ENCODE measurements at places on chromosomes 6 and 20. TPM values are rescaled to one million over a fixed set of nuclear protein-coding genes. Genes with fewer than 3 reads are reported as not detected.

GRCh38 chr6:162184465-162184864 is 543.1 kb downstream of the PRKN start:
- DNase-seq = no peak
- H3K27ac ChIP-seq = no peak overlapping the region
- no peaks in the 10 kb centered on the region for H3K27me3 ChIP-seq
- H3K36me3 ChIP-seq = no peaks in the 10 kb centered on the region

TRIM40 gene
- not detected for polyA plus RNA-seq

TTLL9 gene
- polyA plus RNA-seq = 0.32 TPM

TCP11 gene
- 0.16 TPM for polyA plus RNA-seq

DNA sequence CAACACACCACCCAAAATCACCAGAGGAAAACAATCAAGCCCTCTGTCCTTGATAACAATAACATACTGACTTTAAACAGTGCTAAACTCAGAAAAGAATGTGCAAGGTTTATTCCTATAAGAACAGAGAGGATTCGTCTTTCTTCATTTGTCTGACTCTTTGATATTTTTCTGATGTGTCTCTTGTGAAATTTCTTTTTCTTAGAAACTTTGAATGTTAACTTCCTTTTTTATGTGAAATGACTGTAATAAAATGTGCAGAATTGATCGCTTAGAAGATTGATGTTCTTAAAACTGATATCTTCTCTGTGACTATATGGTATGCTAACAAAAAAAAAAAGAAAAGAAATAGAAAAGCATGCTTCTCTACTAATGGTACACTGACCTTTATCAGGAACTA is 947.4 kb upstream of the CITED2 start:
- DNase-seq = no peak
- no peaks in the 10 kb centered on the region for H3K27me3 ChIP-seq
- H3K36me3 ChIP-seq = no peaks in the 10 kb centered on the region
- no peaks in the 10 kb centered on the region for H3K4me1 ChIP-seq

- no peaks in the 10 kb centered on the region for H3K4me1 ChIP-seq
- no peak for DNase-seq
- H3K27me3 ChIP-seq = no peaks in the 10 kb centered on the region
- no peak overlapping the region for H3K4me3 ChIP-seq
- no peaks in the 10 kb centered on the region for H3K36me3 ChIP-seq
Observed at GRCh38 chr20:48146308-48146707, 361.0 kb upstream of the SULF2 start.

PSORS1C2 gene
- polyA plus RNA-seq = not detected

CST5 gene
- not detected for polyA plus RNA-seq

DNA sequence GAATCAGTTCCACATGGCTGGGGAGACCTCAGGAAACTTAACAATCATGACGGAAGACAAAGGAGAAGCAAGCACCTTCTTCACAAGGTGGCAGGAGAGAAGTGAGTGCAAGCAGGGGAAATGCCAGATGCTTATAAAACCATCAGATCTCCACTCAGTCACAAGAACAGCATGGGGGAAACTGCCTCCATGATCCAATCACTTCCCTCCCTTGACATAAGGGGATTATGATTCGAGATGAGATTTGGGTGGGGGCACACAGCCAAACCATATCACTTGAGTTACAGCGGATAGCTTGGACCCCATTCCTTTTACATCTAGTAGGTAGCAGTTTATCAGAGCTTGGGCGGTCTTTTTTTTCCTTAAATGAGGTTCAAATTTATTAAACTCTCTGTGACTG is 19.1 kb downstream of the AFDN start:
- no peak overlapping the region for H3K27ac ChIP-seq
- H3K27me3 ChIP-seq = no peaks in the 10 kb centered on the region
- peaks cover 6% of the 10 kb centered on the region for H3K4me1 ChIP-seq

MCCD1 gene
- polyA plus RNA-seq = not detected

DNA sequence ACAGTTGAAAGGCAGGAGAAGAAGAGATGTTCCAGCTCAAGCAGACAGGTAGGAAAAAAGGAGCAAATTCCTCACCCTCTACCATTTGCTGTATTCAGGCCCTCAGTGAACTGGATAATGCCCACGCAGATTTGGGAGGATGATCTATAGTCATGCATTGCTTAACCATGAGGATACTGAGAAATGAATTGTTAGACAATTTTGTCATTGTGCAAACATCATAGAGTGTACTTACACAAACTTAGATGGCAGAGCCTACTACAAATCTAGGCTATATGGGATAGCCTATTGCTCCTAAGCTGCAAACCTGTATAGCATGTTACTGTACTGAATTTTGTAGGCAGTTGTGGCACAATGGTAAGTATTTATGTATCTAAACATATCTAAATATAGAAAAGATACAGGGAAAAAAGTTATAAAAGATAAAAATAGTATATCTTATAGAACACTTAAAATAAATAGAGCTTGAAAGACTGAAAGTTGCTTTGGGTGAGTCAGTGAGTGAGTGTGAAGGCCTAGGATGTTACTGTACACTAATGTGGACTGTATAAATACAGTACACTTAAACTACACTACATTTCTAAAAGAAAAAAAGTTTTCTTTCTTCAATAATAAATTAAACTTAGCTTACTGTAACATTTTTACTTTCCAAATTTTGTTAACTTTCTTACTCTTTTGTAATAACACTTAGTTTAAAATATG is 672.3 kb downstream of the UTRN start:
- H3K27ac ChIP-seq = no peak overlapping the region
- no peaks in the 10 kb centered on the region for H3K36me3 ChIP-seq
- no peaks in the 10 kb centered on the region for H3K27me3 ChIP-seq
- no peaks in the 10 kb centered on the region for H3K4me1 ChIP-seq
- DNase-seq = no peak

GRCh38 chr6:143692696-143693095 is 14.9 kb downstream of the PHACTR2 start:
- H3K4me1 ChIP-seq = no peaks in the 10 kb centered on the region
- H3K36me3 ChIP-seq = no peaks in the 10 kb centered on the region
- H3K27ac ChIP-seq = no peak overlapping the region
- DNase-seq = no peak

DNA sequence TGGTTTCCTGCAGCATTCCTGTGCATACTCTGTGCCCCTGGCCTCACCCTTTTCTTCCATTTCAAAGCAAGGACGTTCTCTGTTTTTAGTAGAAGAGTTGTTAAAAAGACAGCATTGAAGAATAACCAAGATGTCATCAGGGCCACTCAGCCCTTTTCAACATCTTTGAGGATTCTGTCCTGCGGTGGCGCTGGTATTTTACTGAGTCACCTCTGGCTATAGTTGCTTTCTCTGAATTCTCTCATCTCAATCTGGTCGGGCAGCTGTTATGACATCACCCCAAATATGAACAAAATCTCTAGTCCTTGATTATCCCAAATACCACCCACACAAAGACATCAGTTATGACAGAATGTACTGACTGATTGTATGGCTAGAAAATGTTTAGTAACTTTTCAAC is 204.2 kb downstream of the GRIK2 start:
- no peaks in the 10 kb centered on the region for H3K4me1 ChIP-seq
- no peaks in the 10 kb centered on the region for H3K27me3 ChIP-seq
- no peaks in the 10 kb centered on the region for H3K36me3 ChIP-seq
- no peak overlapping the region for H3K4me3 ChIP-seq

- H3K4me1 ChIP-seq = peaks cover 22% of the 10 kb centered on the region
- DNase-seq = no peak
- H3K27me3 ChIP-seq = no peaks in the 10 kb centered on the region
- H3K36me3 ChIP-seq = no peaks in the 10 kb centered on the region
- no peak overlapping the region for H3K27ac ChIP-seq
Observed at GRCh38 chr6:5781966-5782556, 224.7 kb downstream of the NRN1 start.

OOEP gene
- polyA plus RNA-seq = not detected

RAB23 gene
- polyA plus RNA-seq = 6.6 TPM

RAB5IF gene
- 108 TPM for polyA plus RNA-seq

GRCh38 chr6:159099961-159100360 is 55.2 kb upstream of the TAGAP start:
- DNase-seq = no peak
- no peaks in the 10 kb centered on the region for H3K36me3 ChIP-seq
- H3K27ac ChIP-seq = no peak overlapping the region
- peaks cover 5% of the 10 kb centered on the region for H3K27me3 ChIP-seq
- no peak overlapping the region for H3K4me3 ChIP-seq

SLC17A1 gene
- polyA plus RNA-seq = not detected

GRCh38 chr6:151389618-151390275 is 1.6 kb downstream of the ZBTB2 start:
- peaks cover 4% of the 10 kb centered on the region for H3K36me3 ChIP-seq
- peak overlapping the region; percentile 99 for H3K27ac ChIP-seq
- peak overlapping the region; percentile 92 for H3K4me3 ChIP-seq
- peak; percentile 65 for DNase-seq
- H3K27me3 ChIP-seq = no peaks in the 10 kb centered on the region

DNA sequence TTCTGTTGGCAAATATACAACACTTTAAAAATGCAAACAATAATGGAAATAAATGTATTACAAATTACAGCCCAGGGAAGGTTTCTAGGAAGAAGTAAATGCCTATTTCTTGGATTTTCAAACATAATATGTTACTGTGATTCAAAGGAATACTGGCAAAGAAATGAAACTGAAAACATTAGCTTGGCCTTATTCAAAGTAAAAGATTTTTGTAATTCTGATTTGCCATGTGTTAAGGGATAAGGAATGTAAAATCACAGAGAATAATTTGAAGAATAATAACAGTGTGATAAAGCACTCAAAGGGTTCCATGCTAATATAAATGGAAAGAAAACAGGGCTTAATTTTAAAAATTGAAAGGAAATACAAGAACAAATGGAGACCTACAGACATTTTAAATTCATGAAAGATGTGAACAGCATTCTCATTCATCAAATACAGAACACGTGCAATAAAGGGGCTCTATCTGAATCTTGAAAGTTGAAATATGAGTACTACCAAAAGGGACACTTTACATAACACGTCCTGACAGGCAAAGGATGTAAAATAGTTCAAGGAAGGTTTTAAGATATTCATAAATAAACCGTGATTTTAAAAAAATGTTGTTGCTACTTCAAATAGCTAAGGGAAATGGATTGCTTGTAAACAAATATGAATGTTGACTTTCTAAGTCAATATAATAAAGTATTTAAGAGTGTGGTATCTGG is 138.1 kb downstream of the RFPL4B start:
- no peak overlapping the region for H3K27ac ChIP-seq
- H3K36me3 ChIP-seq = no peaks in the 10 kb centered on the region
- H3K4me3 ChIP-seq = no peak overlapping the region

DNA sequence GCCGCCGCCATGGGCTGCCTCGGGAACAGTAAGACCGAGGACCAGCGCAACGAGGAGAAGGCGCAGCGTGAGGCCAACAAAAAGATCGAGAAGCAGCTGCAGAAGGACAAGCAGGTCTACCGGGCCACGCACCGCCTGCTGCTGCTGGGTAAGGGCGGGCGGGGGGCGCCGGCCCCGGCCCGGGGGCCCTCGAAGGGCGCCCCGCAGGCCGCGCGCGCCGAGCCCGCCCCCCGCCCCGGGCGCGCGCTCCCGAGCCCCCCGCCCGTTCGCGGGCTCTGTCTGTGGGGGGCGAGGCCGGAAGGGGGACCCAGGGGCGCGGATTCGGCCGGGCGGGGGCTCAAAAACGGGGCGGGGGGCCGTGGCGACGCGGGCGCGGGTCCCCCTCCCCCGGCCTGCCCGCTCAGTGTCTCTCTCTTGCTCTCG is 39.2 kb downstream of the GNAS start:
- peak overlapping the region; percentile 92 for H3K27ac ChIP-seq
- DNase-seq = peak; percentile 82
- H3K4me1 ChIP-seq = peaks cover 33% of the 10 kb centered on the region
- peak overlapping the region; percentile 77 for H3K4me3 ChIP-seq
- peaks cover 15% of the 10 kb centered on the region for H3K36me3 ChIP-seq

GRCh38 chr6:80287607-80288006 is 181.1 kb downstream of the BCKDHB start:
- peaks cover 5% of the 10 kb centered on the region for H3K4me1 ChIP-seq
- no peak overlapping the region for H3K27ac ChIP-seq
- no peak overlapping the region for H3K4me3 ChIP-seq

ULBP1 gene
- not detected for polyA plus RNA-seq

- no peak for DNase-seq
- H3K27me3 ChIP-seq = no peaks in the 10 kb centered on the region
- H3K36me3 ChIP-seq = no peaks in the 10 kb centered on the region
- H3K4me1 ChIP-seq = peaks cover 9% of the 10 kb centered on the region
- no peak overlapping the region for H3K27ac ChIP-seq
Observed at GRCh38 chr6:112933947-112934346, 586.8 kb downstream of the RFPL4B start.

STX11 gene
- 0.15 TPM for polyA plus RNA-seq

AGER gene
- 2.9 TPM for polyA plus RNA-seq

Measured in SK-N-SH (cell line).